A172 (cell line): ENCODE measurements at places on chromosomes 2 and 18.

- DNase-seq = no peak
Measured at GRCh38 chr2:56012221-56012765, 88.7 kb upstream of the EFEMP1 start.

GRCh38 chr2:99485411-99485810 lies 4.4 kb downstream of the REV1 start:
- DNase-seq = no peak

GRCh38 chr18:12963069-12963468 lies 15.3 kb downstream of the SEH1L start:
- DNase-seq = no peak

GRCh38 chr2:36380624-36381481 lies 25.3 kb downstream of the CRIM1 start:
- DNase-seq = peak; percentile 93

DNA sequence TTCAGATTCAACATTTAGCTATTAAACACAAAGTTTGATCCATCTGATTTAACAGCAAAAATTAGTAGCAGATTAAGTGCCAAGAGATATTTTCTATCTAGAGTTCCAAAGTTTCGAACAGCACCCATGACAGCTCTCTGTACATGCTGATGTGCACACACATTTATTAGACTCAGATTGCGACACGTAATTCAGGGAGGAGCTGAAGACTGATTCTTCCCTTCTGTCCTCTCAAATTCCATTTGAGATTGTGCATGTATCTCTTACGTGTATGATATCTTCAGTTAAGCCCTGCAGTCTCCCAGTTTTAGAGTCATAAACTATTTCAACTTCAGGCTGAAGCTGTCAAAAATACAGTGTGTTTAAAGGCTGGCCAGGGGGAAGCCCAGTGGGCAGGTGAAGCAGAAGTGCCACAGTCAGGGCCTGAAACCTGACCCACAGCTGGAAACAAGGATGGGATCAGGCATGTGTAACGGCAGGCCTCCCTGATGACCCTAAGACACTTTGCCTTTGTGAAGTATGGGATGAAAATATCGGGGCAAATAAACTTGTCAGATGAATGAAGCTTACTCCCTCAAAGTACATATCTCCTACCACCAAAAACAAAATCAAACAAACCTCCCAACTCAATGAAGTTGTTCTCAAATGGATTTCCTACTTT lies 30.6 kb downstream of the CYB5A start:
- DNase-seq = no peak

DNA sequence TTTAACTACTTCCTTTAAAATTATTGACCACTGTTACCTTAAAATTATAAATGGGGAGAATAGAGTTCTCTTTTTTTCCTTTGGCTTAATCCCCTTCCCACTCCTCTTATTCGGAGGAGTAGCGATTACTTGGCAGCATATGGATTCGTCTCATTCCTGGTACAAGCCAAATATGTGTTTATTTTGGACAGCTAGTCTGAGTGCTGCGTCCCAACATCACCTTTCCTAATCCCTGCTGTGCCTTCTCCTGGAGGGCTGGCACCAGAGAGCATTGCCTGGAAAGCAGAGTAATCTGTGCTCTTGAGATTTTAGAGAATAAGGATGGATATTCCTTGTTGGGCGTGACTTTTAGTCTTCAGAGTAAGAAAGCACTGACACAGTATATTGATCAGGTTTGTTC lies 185.6 kb downstream of the AGAP1 start:
- DNase-seq = no peak

DNA sequence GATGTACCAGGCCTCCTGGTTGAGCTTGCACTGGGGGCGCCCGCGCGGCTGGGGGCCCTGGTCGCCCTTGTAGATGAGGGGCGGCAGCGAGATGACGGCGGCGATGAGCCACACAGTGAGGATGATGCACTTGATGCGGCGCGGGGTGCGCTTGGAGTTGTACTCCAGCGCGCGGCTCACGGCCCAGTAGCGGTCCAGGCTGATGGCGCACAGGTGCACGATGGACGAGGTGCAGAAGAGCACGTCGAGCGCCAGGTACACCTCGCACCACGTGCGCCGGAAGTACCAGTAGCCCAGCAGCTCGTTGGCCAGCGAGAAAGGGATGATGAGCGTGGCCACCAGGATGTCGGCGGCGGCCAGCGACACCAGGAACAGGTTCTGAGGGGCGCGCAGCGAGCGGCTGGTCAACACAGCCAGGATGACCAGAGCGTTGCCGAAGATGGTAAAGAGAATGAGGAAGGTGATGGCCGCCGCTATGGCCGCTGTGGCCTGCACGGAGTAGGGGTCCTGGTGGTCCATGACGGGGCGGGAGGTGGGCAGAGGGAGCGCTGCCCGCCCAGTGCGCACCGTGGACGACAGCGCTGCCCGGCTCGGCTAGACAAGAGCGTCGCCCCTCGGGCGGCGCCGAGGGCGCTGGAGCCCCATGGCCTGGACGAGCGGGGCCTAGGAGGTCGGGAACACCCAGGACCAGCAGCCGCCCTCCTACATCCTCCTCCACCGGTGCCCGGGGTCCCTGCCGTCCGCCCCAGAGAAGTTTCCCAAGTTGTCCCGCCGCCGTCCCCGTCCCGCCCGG lies 544 bp downstream of the ADRA2B start:
- no peak for DNase-seq

DNA sequence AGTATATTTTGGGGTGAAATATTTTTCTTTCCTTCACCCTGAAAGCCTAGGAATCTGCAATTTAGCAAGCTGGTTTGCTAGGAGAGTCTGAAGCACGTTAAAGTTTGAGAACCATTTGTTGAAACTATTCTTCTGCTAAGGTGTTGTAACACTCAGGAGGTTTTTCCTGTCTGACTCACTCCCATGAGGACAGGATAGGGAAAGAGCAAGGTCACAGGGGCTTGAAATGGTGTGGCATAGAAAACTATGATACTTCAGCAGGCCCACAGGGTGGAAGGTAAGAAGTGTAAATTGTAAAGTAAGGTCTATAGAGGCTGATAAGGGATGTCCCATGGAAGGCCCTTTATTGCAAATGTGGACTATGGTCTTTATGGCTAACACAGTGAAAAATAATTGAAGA lies 177.7 kb upstream of the ZC3H15 start:
- DNase-seq = no peak

- DNase-seq = peak; percentile 22
Measured at GRCh38 chr18:48663931-48664847, 125.4 kb downstream of the CTIF start.

GRCh38 chr2:58971511-58972360 lies 730.6 kb upstream of the FANCL start:
- no peak for DNase-seq

DNA sequence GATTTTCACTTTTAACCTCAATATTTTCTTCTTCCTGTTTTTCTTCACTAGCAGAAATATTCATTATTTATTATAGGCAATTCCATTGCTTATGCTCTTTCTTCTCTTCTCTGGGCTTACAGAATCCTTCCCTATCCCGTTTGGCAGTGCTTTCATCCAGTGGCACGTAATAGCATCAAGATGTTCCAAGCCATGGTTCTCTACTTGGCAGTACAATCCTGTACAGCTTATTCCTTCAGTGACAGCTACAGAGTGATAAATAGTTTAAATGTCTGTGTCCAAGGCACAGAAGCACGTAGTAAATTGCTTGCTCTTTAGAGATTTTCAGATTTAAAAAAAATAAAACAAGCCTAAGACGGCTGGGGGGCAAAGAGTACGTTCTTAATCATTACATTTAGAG lies 1964.3 kb downstream of the SUCLG1 start:
- DNase-seq = no peak

- peak; percentile 52 for DNase-seq
Measured at GRCh38 chr18:32930695-32931301, 158.0 kb upstream of the KLHL14 start.

- DNase-seq = no peak
Measured at GRCh38 chr2:158498043-158498748, 41.4 kb downstream of the PKP4 start.
